ENCODE measurements at places on chromosomes 13 and 19. TPM values are rescaled to one million over a fixed set of nuclear protein-coding genes. Genes with fewer than 3 reads are reported as not detected.

The ZNF221 gene
- 3.7 TPM for total RNA-seq

The RNF113B gene
- not detected for total RNA-seq

The MEDAG gene
- not detected for total RNA-seq

The GPALPP1 gene
- total RNA-seq: 20.9 TPM

The EFNB2 gene
- 65.1 TPM for total RNA-seq

The ZNF66 gene
- 2.6 TPM for total RNA-seq

The SHISA7 gene
- total RNA-seq: not detected

The TNFSF9 gene
- 27.9 TPM for total RNA-seq

The NLRP13 gene
- total RNA-seq: not detected

The RASGRP4 gene
- not detected for total RNA-seq

The SPACA4 gene
- not detected for total RNA-seq

The PRKCSH gene
- 119 TPM for total RNA-seq

The GNG8 gene
- total RNA-seq: not detected

The ZNF790 gene
- 6.5 TPM for total RNA-seq

The GPR4 gene
- total RNA-seq: not detected

The DZIP1 gene
- 7.1 TPM for total RNA-seq

The ZIC2 gene
- total RNA-seq: not detected

The SMG9 gene
- 27.7 TPM for total RNA-seq

The WDR88 gene
- total RNA-seq: not detected

The NLRP5 gene
- total RNA-seq: not detected

The CRX gene
- not detected for total RNA-seq

The PIN1 gene
- total RNA-seq: 89.0 TPM

The KLK15 gene
- not detected for total RNA-seq

The UFM1 gene
- 44.6 TPM for total RNA-seq

The PLVAP gene
- not detected for total RNA-seq
